D721Med (cell line): ENCODE measurements at places on chromosomes 16 and 17.

DNA sequence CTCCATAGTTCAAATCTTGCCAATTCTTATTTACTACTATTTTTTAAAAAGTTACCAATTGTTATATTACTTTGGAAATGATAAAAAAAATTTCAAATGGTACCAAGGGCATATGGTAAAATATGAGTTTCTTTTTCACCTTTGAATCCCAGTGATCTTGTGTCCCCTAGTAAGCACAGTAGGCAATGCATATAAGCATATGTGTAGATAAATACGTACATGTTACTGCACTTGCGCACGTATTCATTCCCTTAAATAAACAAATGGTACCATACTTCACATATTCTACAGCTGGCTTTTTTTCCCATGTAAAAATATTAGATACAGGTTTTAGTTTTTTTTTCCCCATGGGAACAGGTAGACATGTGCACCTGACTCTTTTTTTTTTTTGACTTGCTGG, 27.6 kb downstream of the HEATR9 start:
- no peak for DNase-seq

DNA sequence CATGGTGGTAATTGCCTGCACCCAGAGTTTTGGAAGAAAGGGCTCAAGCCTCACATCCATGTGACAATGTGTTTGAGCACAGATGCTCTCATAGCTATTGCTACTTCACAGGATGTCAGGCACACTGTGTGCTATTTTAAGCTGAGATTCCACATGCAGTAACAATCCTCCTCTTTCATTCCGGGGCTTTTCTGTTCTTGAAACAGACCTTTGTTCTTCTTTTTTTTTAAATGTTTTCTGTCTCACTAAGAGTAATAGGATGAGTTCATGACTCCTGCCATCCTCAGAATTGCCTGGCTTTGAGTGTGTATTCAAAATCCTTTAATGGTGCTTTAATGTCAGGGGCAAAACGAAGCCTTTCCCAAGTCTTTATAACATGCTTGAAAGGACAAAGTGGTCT, 198.9 kb downstream of the ABCC12 start:
- no peak for DNase-seq

GRCh38 chr16:56589141-56590039, at the start of gene MT3:
MT3 (plus strand) TSS chr16:56589528; CDS start chr16:56589591, 63 bp downstream.
- no peak for DNase-seq

- peak; percentile 50 for DNase-seq
Measured at GRCh38 chr16:70395345-70395901, 43.5 kb downstream of the ST3GAL2 start.

- no peak for DNase-seq
Measured at GRCh38 chr17:4236456-4236855, 27.3 kb downstream of the ANKFY1 start.

- DNase-seq, result peak; percentile 44
Measured at GRCh38 chr16:72099377-72099818, 5.8 kb downstream of the DHX38 start.

- DNase-seq, result no peak
Measured at GRCh38 chr16:21950782-21951521, 2.2 kb upstream of the UQCRC2 start.

- DNase-seq, result no peak
Measured at GRCh38 chr17:57895382-57896060, 45.7 kb upstream of the MRPS23 start.

DNA sequence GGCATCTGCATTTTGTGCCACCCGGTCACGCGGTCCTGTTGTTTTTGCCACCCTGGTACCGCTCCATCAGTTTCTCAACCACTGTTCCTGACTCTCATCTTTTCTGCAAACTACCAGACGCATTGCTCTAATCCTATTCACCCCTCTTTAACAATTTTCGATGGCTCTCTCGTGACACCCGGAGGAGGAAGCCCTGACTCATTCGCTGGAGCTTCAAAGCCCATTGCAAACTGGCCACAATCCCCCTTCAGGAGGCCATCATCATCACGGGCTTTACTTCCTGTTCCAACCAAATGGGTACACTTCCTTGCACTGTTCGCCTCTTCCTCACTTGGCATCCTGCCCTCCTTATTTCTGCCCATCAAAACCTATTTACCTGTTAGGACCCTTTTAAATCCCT, 155.3 kb downstream of the RGS9 start:
- DNase-seq, result no peak

DNA sequence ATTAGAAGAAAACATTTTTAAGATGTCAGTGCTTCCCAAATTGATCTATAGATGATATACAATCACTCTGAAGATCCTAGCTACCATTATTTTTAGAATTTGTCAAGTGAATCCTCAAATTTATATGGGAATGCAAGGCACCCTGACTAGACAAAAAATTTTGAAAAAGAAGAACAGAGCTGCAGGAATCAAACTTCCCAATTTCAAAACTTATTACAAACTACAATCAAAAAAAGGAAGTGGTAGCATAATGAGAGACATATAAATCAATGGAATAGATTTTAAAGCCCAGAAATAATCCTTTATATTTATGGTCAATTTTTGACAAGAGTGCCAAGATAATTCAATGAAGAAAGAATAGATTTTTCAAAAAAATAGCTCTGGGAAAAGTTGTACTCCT, 198.3 kb upstream of the KCNJ16 start:
- no peak for DNase-seq

DNA sequence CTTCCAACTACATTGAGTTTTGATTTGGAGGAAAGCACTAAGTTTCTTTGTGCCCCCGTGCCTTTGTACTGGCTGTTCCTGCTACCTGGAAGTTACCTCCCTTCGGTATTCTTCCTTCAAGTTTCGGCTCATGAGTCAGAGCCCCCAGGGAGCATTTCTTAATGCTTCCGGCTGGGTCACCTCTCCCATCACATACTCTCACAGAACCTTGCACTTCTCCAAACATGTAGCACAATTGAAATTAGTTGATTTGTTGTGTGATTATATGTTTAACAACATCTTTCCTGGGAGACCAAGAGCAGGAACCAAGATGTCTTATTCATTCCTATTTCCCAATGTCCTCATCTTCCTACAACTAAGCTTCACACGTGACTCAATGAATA, 158.6 kb upstream of the CDH5 start:
- no peak for DNase-seq

GRCh38 chr17:76784926-76785325, 47.0 kb downstream of the MFSD11 start:
- no peak for DNase-seq

GRCh38 chr16:87368029-87368770, 15.4 kb downstream of the FBXO31 start:
- DNase-seq, result no peak

DNA sequence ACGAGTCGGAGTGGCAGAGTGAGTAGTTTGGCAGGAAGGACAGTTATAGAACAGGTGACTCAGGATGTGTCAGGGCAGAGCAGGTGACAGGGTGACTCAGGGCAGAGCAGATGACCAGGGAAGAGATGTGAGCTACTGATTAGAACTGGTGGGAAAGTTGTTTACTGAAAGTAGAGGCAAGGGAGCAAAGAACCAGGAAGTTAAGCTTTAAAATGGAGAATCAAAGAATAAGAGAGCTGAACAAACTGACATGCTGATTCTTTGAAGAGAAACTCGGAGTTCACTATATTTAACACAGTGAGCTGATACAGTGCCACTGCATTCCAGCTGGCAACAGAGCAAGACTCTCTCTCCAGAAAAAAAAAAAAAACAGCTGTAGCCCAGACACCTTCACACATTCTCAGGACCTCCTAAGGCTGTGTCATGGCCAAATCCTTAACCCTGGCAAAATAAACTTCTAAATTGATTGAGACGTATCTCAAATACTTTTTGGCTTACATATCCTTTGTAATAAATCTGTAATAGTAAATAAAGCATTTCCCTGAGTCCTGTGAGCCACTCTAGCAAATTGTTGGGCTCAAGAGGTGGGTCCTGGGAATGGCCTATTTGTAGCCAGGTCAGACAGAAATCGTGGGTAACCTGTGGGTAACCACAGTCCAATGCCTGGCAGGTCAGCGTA, 12.3 kb upstream of the UBE2I start:
- no peak for DNase-seq

- DNase-seq, result no peak
Measured at GRCh38 chr16:8199390-8199789, 390.9 kb downstream of the TMEM114 start.

GRCh38 chr17:17898673-17899072, 61.9 kb upstream of the SREBF1 start:
- no peak for DNase-seq

DNA sequence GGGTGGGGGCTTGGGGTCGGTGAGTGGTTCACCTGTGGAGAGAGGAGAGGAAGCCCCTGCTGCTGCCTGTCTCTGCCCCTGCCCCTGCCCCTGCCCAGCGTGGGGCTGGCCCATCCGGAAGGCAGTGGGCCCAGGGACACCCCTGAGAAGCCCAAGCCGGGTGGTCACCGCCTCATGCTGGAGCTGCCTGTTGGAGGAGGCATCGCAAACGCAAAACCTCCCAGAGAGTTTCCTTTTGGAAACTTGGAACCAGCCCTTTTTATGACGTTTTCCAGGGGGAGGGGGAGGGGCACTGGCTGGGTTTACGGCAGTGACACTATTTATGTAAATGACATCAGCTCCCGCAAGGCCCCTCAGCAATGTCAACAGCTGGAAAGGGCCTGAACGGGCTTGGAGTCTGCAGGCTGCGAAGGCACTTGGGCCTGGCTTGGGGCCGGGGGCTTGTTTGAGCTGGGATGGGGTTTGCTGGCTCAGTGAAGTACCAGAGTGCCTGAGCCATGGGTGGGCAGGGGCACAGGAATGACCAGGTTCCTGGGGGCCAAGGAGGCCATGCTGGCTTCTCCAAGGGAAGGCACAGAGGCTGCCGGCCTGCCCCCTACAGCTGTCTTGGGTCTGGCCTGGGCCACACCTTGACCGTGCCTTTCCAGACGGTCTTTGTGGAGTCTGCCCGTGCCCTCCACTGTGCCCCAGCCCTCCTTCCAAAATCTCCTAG, 219.5 kb downstream of the NTN1 start:
- DNase-seq, result no peak

DNA sequence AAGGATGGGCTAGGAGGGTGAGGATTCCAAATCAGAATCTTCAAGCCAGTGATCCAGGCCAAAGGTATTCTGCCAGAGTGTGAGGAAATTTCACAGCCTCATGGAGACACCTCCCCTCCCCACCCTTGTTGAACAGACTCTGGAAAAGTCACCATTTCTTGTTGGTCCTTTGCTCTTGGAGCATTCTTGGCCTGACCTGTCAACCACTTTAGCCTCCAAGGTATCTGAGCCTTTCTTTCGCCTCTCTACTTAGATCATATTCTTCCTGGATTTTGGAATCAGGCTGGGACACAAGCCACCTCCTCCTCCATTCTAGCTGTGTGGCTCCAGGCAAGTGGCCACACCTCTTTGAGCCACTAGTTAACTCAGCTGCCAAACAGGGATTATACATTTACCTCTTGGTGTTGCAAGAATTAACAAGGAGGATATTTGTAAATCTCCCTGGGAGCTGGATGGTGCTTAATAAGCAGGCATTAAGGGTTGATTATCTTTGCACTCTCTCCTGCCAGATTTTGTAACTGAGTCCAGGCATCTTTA, 193.5 kb downstream of the WWOX start:
- peak; percentile 6 for DNase-seq

DNA sequence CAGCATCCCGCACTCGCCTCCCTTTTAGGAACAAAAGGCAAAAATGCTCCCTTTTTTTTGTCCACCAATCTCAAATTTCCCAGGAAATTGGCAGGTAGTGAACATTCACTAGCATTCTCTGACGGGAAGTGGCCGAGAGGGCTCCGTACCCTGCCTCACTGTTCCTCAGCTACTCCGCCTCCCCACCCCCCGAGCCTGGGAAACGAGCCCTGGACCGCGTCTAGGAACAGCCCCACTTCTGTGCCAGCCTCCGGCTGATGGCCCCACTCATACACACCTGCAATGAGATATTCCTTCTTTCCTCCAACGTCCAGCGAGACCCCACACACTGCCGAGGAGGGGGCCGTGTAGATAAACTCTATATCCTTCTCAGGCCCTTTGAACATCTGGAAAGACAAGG, 30.0 kb upstream of the USP36 start:
- no peak for DNase-seq

GRCh38 chr16:73526011-73526804, 478.3 kb upstream of the ZFHX3 start:
- no peak for DNase-seq

DNA sequence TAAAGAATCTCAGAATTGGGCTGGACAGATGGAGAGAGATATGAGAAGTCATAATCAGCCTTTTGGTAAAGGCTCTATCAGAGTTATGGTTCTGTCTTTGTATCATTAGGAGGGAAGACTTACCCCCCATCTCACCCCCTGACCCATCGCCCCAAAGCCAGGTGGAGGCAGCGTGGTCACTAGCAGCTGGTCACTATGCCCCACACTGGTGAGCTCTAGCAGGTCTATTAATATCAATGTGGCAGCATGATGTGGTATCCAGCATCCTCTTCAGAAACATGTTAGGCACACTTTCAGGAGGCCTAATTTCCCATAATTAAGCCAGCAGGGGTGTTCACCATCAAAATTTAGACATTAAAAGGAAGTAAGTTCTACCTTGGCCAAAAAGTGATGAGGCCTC, 183.8 kb upstream of the COX10 start:
- DNase-seq, result no peak

GRCh38 chr17:10598621-10599020, 49.2 kb upstream of the MYH2 start:
- no peak for DNase-seq

- DNase-seq, result no peak
Measured at GRCh38 chr16:48556913-48557351, 53.0 kb downstream of the N4BP1 start.

DNA sequence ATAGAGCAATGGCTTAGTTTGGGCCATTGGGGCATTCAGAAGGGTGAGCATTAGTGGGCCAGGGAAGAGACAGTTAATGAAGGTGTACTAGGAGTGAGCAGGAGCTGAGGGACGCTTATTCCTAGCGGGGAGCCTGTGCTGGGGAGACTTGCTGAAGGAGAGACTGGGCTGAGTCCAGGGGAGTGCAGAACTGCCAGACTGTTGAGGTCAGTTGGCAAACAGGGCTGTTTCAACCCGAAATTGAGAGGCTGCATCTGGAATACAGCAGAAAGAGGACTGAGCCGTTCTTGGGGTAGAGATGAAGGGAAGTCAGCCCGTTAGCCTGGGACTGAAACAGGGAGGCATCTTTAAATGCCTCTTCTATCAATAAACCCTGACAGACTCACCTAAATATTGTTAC, 33.2 kb downstream of the MAP2K6 start:
- no peak for DNase-seq

DNA sequence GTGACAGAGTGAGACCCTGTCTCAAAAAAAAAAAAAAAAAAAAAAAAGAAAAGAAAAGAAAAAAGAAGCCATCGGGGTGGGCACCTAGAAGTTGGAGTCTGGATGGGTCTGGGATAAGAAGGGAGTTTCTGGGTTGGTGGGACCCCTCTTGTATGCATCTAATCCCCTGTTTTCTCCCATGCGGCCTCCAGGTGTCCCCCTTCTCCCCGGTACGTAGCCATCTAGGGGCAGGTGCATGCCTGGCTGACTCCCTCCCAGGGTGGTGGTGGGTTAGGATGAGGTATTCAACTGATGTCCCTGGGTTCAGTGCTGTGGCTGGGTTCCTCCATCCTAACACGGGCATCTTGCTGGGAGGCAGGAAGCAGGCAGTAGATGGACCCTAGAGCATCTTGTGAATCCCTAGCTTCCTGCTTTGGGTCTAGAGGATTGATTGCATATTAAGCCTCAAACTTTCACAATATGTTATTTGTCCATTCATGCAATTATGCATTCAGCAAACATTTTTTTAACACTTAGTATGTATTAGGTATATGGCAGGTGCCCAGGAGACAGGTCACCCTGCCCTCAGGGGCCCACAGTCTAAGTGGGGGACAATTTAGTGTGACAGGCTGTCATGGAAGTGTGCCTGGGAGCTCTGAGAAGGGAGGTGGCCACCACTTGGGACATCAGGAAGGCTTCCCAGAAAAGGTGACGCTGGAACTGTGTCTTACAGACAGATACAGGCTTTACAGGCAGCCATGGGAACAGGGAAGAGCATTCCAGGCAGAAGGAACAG, 13.1 kb downstream of the FMNL1 start:
- DNase-seq, result no peak
